AG09319 (cell line): ENCODE measurements at places on chromosomes 1 and 21.
A peak's percentile ranks its signal among the peaks of the same experiment; 100 is the strongest.

DNA sequence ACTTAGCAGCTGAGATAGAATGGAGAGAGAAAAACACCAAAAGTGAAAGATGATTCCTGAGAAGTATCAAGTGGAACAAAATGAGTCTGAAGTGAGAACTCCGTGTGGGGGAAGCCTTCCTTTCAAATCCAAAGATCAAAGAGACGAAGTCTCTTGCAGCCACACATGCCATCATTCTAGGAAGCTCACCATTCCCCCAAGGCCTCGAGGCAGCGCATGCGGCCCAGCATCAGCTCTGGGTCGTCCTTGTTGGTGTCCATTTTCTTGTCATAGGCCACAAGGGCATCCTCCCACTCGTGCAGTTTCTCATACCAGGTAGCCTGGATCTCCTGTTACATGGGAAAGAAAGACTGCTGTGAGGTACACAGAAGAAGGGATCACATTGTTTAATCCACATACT lies 32.2 kb upstream of the ANGPTL7 start:
- DNase-seq: no peak

DNA sequence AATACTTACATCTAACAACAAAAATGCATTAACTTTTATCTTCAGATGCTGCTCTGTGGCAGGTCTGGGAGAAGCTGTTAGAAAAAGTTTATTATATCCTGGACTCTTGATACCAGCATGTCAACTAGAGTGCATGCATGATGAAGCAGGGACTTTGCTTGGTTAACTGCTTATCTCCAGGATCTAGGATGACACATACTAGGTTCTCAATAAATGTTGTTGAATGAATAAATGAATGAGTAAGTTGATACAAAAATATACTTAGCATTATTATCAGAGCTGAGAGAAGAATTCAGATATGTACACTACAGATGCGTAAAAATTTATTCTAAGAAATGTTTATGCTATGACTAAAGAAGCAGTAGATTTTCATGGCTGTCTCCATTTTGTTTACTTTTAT lies 304.3 kb downstream of the LTN1 start:
- no peak for DNase-seq

DNA sequence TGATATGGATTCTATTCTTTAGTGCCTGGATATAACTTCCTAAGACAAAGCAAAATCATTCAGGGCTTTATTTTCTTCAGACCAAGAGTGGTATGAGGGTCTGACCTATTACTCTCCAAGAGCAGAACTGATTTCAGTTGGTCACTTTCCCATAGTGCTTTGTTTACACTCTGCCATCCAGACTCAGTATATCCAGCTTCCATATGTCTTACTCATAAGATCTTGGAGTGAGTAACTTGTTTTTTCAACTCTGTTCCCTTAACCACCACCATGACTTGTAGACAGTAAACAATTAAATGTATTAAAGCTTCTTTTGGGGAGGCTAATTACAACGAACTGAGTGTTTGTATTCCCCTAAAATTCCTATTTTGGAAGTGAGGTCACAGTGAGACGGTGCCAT lies 83.4 kb downstream of the USP24 start:
- DNase-seq: no peak

GRCh38 chr1:117673405-117673804 lies 67.6 kb downstream of the TENT5C start:
- DNase-seq: no peak

DNA sequence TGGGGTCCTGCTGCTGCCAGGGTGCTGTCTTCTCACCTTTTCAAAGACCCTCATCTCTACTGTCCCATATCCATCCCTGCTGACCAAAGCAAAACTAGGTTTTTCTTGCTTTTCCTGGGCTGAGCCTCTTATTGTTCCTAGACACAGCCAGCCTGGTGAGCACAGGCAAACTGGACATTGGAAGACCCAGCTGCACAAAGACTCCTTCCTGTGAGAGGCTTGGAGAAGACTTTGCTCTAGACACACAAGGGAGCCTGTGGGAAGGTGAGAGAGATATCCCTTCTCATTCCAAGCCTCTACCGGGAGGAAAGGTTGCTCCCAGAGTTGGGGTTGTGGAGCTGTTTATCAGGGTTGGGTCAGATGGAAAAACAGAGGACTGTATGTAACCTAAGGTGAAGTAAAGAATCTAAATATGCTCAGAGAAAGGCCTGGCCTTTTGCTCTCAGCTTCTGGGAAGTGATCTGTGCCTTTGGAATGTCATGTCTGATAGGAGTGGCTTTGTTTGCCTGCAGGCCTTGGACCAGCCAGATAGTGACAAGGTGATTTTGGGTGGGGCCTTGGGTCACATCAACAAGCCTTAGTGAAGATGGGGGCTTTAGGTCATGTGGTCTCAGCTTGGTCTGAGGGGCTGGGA lies 87.6 kb upstream of the RUNX1 start:
- DNase-seq: peak; percentile 11

DNA sequence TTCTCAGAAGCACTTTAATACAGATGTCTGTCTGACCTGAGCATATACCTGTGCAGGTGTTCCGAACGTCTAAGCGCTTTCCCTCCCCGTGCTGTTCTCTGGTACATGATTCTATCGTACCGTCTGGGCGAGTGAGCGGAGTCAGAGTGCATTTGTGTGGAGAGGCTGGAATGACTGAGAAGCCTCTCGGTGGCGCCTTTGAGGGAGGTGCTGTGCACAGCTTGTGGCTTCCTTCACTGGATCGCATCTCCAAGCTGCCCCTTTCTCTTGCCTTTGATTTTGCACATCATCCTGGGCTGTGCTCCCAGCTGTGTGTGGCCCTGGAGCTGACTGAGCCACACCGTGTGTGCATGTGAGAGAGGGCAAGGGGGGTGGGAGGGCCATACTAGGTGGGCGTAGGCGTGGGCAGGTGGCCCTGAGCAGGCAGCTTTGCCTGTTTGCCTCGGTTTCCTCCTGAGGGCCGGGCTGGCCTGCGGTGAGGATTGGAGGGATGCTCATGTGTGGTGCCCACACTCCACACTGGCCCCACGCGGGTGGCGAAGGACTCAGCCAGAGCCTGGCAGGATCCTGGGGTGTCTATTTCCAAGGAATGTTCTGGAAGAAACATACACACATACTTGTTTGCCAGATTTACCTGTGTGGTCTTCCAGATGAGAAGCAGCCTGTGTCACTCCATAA lies 105.3 kb downstream of the ADARB1 start:
- no peak for DNase-seq

GRCh38 chr1:15953791-15954241 lies 22.1 kb downstream of the ZBTB17 start:
- DNase-seq: no peak

DNA sequence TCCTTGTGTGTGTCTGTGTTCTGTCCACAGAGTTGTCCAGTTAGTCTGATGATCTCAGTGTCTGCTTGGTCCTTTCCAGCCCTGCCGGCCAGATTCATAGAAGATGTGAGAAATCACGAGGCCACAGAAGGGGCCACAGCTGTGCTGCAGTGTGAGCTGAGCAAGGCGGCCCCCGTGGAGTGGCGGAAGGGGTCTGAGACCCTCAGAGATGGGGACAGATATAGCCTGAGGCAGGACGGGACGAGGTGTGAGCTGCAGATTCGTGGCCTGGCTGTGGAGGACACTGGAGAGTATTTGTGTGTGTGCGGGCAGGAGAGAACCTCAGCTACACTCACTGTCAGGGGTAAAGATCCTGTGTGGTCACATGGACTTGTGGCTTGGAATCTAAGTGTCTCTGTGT lies 95.8 kb downstream of the OBSCN start:
- no peak for DNase-seq

GRCh38 chr1:9534953-9535352 lies 4.3 kb upstream of the SLC25A33 start:
- no peak for DNase-seq

DNA sequence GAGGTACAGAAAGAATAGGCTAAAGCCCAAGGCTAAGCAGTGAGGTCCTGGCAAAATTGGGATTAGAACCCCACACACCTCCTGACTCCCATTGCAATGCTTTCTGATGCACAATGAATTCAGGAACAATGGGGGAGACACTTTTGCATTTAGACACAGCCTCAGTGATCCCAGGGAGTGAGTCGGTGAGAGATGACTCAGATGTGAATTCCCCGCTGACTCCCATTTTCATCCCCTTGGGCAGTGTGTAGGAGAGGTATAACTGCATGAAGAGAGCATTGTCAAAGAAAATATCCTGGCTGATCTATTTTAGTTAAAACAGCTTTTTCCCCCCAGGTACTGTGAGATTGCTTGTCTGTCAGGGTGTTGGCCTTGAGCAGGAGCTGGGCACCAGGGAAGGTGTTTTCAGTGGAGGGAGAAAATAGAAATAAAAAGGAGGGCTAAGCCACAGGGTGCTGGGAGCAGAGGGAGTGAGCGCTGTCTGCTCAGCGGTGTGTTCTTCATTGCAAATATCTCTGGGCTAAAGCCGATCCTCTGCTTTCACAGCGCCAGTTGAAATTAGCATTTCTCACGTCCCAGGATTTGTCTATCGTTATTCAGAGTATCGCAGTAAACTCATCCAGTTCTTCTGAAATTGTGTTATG lies 247.7 kb upstream of the PTBP2 start:
- DNase-seq: no peak

GRCh38 chr1:172219966-172220365 lies 200.5 kb upstream of the C1orf105 start:
- DNase-seq: no peak

GRCh38 chr1:57206038-57206437 lies 217.8 kb downstream of the DAB1 start:
- DNase-seq: no peak

GRCh38 chr1:110190282-110190929 lies 19.7 kb upstream of the KCNC4 start:
- DNase-seq: no peak

DNA sequence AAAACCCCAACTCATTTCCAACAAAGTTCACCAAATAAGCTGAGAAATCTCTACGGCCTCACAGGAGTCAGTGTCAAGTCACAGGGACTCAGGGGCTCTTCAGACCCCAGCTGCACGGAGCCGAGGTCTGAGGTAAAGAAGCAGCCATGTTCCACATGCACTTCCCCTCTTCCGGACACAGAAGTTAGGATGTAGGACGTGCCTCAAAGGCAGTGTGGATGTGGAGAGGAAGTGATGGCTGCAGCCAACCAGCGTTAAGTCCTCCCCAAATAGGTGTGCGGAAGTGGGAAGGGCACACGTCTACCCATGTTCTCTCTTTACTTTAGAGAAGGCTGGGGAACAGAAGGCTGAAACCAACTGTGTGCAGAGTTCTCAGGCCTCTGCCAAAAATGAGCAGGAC lies 14.6 kb upstream of the NCF2 start:
- DNase-seq: no peak

DNA sequence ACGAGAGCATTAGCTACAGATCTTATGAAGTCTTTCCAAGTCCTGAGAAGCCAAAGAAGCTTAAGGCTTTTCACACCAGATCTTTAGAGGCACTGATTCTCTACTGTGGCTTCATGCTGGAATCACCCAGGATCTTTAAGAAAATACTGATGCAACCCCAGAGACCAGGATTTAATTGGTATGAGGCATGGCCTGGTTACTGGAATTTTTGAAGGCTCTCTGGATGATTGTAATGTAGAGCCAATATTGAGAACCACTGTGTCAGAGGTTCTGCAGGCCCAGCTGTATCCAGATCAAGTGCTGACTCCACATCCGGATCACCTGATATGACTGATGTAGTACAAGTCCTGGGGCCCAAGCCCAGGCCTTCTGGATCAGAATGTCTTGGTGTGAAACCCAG lies 105.7 kb downstream of the PLPPR5 start:
- DNase-seq: no peak

- no peak for DNase-seq
Observed at GRCh38 chr1:235865565-235866204, 1.0 kb downstream of the LYST start.

- DNase-seq: no peak
Observed at GRCh38 chr1:58966103-58966916, 182.5 kb upstream of the JUN start.

DNA sequence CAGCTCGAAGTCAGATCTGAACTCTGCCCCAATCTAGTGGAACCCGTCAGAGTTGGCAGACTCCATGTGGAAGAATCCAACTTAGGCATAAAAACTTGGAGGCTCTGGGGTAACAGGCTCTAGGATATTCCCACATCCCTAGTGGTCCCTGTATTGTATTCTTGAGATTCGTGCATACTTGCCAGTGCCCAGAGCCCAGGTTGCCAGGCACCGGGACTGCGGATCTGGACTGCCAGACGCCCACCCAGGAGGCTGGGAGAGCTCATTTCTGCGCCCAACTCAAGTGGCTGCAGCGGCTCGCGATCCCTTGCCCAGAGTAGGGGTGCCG lies 1.1 kb downstream of the GRIK1 start:
- DNase-seq: no peak

GRCh38 chr1:114725230-114725629 lies 8.7 kb upstream of the NRAS start:
- no peak for DNase-seq

GRCh38 chr1:184900507-184900906 lies 73.8 kb downstream of the NIBAN1 start:
- no peak for DNase-seq

DNA sequence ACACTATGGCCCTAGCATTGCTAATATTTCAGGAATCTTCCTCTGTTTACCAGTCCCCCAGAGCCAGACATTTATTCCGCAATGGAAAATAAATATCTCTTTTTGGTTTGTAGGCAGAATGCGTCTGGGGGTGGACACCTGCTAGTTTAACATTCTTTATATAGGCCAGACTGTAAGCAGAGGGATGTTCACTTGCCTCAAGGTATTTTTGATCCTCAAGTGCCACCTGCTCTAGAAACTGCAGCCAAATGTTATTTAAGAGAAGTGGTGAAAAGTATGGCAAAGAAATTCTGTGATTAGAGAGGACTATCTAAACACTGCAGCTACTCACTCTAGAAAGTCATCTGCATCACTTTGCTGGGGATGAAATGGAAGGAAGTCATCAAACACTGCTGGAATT lies 164.7 kb downstream of the NEGR1 start:
- no peak for DNase-seq

DNA sequence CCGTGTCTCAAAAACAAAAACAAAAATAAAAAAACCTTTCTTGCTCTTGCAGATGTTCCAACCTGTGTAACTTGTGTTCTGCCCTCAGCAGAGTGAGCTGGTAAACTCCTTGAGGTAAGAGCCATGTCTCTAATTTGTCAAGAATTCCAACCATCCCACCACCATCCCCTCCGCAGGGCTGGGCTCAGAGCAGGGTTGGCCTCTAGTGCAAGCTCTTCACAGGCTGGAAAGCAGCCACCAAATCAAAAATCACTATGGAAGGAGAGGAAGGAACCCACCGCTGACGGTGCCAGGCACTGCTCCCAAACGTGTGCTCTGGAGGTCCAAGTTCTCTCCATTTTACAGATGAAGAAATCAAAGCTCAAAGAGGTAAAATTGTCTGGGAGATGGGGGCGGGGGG lies 9.4 kb downstream of the PLEKHA6 start:
- no peak for DNase-seq

- DNase-seq: no peak
Observed at GRCh38 chr1:8689431-8690252, 127.8 kb downstream of the RERE start.

DNA sequence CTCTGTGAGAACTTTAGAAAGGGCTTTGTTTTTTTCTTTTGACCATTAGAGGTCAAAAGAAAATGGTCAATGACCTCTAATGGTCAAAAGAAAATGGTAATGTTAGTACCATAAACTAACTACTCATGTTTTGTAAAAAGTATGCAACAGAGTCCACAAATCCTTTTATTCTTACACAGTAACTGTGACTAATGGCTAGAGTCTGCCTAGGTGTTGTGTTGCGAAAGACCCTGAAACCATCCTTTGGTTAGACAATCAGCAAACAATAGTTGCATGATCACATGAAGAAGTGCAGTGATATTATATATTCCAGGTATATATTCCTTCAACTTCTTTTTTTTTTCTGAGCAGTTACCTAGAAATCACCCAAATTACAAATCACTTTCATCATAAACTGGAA lies 40.9 kb downstream of the NEGR1 start:
- DNase-seq: no peak

GRCh38 chr1:48215222-48215621 lies 7.3 kb upstream of the SLC5A9 start:
- DNase-seq: no peak
